ENCODE measurements at places on chromosomes 16 and 17.

DNA sequence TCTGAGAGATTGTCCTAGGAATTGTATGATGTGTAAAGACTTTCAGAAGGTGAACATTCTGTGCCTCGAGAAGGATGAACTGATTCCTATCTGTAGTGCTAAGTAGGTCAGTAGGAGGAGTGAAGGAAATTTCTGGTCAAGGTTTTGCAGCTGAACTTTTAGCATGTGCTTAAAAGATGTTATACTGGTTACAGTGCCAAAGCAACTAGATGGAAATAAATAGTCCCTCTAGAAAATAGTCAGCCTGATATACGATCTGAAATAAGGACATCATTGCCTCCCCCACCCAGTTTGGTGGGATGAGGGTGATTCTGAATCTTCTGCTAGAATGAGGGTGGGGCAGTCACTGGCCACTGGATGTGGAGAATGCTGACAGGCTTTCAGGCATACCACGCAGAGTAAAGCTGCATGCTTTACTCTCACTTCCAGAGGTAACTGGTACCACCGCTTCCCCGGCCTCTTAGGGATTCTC, 57.2 kb upstream of the VPS4A start:
- no peak for DNase-seq

DNA sequence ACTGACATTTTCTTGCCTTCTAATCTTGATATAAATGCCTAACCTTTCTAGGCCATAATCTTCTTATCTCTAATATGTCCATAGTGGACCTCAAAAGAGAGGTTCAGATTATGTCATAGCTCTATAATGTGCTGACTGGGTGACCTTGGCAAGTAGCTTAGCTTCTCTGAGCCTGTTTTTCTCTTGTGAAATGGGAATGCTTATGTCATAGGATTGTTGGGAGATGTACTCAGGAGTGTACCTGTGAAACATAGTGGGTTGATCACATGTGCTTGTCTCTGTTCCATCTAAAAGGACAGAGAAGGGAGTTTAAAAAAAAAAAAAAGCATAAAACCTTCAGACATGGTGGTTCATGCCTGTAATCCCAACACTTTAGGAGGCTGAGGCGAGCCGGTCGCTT, 2.4 kb downstream of the MED9 start:
- no peak for DNase-seq

DNA sequence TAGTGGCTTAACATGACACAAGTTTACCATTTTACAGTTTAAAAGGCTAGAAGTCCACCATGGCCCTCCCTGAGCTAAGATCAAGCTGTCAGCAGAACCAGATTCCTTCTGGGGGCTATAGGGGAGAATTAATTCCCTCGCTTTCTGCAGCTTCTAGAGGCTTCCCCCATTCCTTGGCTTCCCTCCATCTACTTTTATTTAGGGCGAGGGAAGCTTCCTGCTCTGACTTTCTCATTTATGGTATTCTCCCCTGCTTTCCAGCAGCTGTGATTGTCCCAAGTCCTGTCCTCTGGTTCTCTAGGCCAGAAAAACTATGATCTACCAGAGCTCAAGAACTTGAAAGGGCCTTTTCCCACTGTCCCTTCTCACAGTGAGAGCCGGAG, 4.3 kb downstream of the CETP start:
- no peak for DNase-seq

DNA sequence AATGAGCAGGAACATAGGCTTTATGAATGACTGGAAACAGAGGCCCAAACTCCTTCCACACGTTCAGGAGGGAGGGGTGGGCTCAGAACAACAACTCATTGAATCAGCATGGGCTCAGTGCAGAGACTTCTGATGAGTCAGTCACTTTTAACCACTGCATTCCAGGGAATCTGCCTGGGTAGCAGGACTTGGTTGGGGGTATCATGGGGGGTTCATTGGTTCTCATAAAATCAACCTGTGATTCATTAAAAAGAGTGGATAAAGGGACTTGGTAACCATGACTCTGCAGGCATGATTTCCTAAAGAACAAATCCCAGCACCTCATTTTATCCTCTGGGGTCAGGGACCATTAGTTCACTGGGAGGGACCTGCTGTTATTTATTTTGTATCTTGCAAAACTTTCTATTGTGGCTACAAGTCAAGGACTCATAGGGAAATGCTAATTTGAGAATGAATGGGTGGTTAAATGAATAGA, 13.8 kb downstream of the ITGB3 start:
- no peak for DNase-seq

DNA sequence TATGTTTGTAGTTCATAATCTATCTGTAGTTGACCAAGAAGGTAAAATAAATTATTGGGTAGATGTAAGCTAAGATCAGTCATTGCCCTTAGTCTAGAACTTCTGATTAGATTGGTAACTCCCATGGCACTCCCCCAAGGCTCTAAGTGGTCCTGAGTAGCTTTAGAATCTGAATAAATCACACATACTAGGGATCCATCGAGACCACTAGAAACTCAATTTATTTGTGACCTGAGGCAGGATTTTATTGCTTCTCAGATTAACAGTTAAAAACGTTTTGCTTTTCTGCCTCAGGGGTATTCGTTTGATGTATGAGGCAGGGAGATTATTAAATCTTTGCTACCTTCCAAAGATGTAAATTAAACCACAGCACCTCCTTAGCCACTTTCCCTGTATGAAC, 24.9 kb downstream of the CMTR2 start:
- DNase-seq = no peak

GRCh38 chr17:27408891-27409290, 47.4 kb upstream of the KSR1 start:
- no peak for DNase-seq
